Stimulated activated CD4-positive, alpha-beta T cell treated with anti-CD3 and anti-CD28 coated beads, Interleukin-12 subunit alpha, Interleukin-12 subunit beta, amount 100 ng/mL, for 48 hours (primary cell): ENCODE measurements at places on chromosomes 2 and 18.

- no peak for DNase-seq
Measured at GRCh38 chr2:180219491-180219890, 212.4 kb upstream of the CWC22 start.

DNA sequence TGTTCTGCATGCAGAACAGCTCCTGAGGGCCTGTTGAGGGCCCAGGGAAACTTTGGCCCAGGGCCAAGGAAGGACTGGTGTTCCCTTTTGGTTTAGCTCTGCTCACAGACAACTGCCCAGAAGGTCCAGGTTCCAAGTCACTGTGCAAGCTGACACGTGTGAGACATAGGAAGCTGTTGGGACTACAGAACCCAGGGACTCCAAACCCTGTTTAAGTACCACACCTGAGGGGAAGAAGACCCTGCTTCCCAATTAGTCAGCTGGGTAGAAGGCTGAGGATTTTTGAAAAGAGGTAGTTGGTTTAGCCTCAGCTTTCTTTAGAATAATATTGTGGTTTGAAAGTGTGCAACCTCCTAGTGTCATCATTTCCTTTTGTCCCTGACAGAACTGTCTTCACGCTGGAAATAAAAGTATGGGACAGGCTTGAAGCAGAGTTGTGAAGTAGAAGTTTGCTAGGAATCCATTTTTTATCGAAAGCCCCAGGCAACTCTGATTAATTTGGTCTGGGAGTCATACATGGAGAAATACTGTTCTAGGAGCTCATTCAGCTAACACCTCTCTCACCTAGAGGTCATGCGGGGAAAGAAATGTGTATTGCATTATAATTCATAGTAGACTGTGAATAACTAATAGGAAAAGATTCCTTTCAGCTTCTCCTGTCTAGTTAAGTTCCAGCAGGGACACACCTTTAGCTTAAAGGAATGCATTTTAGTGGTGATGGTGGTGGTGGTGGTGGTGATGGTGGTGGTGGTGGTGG lies 19.9 kb upstream of the IL1RL1 start:
- no peak for DNase-seq

DNA sequence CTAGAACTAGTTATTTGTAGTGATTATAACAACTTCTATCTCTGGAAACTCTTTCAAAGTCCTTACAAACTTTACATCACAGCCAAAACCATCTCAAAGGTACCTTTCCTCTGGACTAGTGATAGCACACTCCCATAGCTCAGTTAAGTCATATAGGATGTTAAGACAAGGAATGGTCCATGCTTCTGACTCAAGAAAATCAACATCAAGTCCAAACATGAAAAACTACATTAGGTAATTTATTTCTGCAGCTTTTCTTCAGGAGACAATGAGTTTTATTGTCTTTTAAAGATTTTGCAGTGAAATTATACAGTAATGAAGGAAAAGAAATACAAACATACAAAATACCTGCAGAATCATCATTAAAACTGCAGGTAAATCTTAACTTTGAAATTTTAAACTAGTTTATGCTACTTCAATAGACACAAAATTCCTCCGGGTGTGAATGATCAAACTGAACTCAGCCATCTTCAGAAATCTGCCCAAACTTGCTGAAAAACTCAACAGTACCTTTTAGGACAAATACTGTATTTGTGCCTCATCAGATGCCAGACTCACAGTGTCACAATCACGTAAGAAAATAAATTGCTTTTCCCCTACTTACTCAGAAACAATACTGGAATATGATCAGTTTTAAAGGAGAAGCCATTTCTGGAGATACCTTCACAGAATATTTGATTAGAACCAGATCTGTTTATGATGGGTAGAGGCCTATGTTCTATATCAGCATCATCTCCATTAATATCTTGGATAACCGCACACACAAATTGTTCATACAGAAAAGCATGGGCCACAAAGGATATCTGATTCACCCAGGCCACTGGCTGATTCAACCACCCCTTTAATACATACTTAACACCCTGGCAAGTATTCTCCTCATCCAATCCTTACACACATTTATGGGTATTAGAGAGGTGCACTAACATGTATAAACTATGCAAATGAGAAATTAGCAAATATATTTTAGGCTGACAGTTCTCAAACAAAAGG lies 2.6 kb downstream of the TMEM131 start:
- DNase-seq = no peak

- DNase-seq = no peak
Measured at GRCh38 chr2:224958462-224958857, 83.8 kb downstream of the DOCK10 start.

DNA sequence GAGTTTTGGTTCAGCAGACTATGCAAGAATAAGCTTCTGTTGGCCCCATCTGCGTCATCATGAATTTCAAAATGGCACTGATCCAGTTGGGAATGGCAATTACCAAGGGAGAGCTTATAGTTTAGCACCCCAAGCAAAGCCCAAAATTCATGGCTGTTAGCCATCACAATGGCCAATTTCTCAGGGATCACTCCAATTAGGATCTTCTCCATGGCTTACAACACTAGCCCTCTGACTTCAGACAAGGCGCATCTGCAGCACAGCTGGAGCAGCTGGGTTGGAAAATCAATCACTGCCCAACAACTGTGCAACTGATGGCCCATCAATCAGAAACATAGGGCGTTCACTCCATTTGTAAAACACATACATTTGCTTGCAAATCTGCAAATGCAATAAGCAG lies 273.6 kb downstream of the SRBD1 start:
- DNase-seq = no peak

DNA sequence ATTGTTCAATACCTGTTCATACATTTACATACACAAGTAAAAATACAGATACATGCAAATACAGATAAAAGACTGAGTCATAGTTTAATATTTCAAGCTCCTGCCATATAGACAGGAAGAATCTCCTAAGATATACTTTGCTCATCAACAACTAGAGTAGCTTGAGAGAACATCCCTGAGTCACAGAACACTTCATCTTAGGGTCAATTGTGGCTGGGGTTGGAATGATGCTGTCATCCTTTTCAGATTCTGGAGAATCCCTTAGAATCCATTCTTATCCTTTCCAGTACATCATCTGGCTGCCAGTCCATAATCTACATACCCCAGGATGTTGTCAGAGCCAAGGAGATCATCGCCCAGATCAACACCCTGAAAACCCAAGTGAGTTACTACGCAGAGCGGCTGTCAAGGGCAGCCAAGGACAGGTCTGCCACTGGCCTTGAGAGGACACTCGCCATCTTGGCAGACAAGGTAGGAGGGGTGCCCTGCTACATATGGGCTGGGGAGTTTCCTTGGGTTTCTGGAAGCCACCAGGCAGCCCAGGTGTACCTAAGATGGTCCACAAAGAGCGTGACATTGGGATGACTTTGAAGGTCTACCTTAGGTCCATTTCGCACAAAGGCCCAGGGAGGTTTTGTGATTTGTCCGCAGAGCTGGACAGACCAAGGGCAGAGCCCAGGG lies 55.7 kb downstream of the COA5 start:
- DNase-seq = no peak

DNA sequence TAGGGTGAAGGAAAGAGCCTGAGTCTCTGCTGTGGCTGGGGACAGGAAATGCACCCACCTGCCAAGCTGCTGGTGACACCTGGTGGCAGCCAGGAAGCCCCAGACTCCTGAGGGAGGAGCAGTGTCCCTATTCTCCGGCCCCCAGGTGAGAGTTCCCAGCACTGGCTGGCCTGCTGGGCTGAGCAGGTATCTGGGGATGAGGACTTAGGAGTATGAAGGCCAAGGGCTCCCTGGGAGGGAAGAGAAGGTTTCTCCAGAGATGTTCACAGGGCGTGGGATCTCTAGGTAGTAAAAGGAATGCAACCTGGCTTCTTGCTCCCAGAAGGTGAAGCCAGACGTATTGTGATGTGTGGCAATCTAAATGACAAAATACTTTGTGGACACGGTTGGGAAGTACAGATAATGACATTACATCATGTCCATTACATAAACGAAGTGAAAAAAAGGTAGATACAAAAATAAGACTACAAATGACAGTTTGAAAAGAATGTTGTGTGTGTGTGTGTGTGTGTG lies 75.8 kb upstream of the SLC1A4 start:
- DNase-seq = no peak

- no peak for DNase-seq
Measured at GRCh38 chr2:102140377-102140776, 2.2 kb upstream of the IL1R1 start.

GRCh38 chr2:223735035-223735640 lies 102.2 kb downstream of the AP1S3 start:
- no peak for DNase-seq

DNA sequence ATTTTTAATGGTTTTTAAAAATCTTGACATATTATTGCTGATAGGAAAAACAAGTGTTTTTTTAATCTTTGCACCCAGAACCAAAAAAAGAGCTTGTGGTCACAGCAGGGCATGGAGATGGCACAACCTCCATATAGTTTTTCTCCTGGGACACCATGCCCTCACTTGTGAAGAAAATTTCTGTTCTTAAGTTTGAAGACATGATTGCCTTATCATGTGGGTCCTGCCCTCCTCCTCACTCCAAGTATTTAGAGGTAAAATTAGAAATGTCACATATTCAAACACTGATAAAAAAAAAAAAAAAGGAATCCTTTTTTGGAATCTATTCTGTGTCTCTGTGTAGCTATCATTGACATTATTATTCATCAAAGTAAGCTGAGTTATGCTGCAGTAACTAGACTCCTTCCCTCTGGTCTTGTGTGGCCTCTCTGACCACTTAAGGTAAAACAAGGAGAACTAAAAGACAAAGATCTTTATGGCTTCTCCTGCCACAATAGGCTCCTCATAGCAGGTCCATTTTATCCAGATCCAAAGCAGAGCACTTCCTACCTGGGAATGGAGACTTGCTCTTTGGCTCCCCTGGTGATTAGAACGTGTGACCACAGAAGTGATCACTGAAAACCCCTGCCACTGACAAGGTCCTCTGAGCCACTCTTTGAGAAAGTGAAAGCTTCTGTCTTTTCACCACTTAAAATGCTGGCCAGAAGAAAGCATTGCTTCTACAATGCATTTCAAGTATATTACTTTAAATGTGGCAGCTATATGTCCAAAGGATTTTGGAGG lies 19.8 kb downstream of the ADD2 start:
- no peak for DNase-seq

- DNase-seq = no peak
Measured at GRCh38 chr2:232432598-232433184, 23.3 kb upstream of the ALPI start.

DNA sequence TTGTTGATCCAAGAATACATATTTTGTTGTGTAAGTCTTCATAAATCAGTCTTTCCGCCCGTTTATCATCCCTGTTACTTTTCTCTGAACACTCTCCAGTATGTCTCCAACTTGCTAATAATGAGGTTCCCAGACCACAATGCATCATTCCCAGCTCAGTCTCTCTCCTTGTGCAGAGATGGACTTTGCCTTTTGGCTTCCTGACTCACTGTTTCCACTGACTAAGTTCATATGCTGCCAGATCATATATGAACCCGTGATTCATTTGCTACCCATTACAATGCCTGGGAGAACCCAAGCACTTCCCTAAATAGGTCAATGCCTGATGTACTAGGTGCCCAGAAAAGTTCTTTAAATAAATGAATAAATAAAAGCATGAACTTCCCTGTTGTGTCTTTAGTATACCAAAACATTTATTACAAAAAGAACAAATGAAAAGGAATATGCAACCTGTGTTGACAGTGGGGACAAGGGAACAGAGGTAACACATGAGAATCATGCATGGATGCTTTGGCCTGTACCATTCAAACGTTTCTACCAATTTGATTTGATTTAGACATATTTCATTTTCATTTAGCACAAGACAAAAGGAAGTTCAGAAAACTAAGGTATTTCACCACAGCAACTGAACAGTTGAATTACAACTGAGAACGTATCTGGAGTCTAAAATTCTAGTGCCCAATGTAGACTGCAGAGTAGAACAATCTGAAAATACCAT lies 215.4 kb upstream of the HNRNPA3 start:
- peak; percentile 21 for DNase-seq

DNA sequence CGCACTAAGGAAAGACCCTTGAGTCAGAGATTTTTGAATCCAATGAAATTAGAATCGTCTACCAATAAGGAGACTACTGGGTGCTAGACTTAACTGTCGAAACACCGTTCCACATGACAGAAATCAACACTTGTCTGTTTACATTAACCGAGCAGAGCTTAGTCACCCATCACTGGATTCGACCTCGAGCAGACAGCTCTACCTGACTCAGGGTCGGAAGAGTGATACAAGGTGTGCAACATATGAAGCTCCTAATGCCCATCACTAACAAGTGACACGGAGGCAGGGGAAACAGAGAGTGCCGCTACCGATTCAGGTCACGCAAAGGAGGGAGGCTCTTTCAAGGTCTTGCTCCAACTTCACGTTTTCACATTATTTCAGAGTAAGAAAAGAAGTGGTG lies 54.2 kb upstream of the FZD5 start:
- DNase-seq = no peak

- no peak for DNase-seq
Measured at GRCh38 chr2:154911729-154912128, 213.2 kb downstream of the KCNJ3 start.

- DNase-seq = no peak
Measured at GRCh38 chr2:96891591-96892333, 21.9 kb upstream of the SEMA4C start.

DNA sequence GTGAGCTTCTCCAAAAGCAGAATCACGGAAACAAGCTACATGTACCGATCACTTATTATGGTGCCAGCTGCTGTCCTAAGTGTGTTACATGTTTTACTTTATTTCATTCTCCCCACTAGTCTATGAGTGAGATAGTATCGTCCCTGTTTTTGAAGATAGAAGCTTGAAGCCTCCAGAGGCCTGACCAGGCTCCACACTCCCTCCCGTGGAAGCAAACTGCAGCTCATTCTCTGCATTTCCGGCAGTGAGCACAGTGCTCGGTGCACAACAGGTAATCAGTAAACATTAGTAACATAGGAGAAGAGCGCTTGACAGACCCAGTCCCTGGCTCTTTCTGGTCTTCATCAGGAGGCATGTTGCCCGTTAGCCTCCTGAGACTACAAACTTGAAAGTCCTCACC lies 72.9 kb downstream of the ZBTB7C start:
- no peak for DNase-seq

DNA sequence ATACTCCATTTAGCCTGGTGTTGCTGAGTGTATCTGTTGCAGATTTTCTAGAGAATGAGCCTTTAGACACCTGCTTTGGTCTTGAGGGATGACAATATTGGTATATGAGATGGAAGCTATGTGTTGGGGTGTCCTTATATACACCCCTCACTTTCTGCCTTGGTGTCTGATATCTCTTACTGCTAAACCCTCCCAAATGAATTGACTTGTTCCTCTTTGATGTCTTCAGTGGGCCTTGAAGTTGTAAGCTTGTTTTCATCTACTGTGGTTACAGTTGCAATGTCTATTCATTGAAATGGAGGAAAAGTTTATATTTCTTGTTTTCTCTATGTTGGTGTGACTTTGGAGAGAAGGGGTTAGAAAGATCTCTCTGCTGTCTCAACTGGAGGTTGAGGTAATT lies 18.9 kb downstream of the RAB10 start:
- no peak for DNase-seq

- DNase-seq = no peak
Measured at GRCh38 chr2:105179469-105180372, 61.8 kb upstream of the GPR45 start.

GRCh38 chr2:164052006-164052405 lies 316.2 kb upstream of the FIGN start:
- DNase-seq = no peak
